ENCODE measurements at places on chromosomes 13 and 19.

- DNase-seq, result no peak
Measured at GRCh38 chr13:94799299-94799698, 87.0 kb upstream of the SOX21 start.

DNA sequence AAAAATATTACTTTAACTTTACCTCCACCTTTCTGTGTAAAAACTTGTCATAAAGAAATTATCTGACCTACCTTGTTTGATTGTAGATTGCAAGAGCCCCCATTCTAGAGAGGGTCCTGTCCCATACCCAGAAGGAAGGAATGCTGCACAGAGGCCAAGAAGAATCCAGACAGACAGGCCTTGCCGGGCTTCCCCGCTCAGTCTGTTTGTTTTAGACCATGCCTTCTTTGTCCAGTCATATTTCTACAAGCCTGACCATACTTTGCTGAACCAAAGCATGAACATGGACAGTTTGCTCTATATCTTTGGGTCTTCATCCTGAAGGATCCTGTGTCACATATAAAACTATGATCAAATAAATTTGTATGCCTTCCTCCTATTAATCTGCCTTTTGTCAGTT is 95.8 kb upstream of the MYCBP2 start:
- DNase-seq, result no peak

DNA sequence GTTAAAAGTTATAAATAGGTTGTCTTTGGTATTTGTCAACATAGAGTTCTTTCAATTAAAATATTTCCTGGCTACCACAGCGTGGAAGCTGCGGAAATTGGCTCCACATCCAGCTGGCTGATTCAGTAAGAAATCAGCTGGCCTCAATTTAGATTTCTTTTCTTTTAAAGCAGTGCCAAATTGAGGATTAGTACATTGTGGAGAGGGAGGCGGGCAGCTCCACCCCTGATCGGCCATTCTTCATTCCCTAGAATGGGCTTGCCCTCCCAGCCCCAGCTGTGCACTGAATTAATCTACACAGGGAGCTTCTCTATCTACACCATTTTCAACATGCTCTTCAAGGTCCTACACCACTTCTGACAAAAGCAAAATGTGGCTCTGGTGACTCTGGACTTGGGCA is 624.8 kb downstream of the DACH1 start:
- no peak for DNase-seq

DNA sequence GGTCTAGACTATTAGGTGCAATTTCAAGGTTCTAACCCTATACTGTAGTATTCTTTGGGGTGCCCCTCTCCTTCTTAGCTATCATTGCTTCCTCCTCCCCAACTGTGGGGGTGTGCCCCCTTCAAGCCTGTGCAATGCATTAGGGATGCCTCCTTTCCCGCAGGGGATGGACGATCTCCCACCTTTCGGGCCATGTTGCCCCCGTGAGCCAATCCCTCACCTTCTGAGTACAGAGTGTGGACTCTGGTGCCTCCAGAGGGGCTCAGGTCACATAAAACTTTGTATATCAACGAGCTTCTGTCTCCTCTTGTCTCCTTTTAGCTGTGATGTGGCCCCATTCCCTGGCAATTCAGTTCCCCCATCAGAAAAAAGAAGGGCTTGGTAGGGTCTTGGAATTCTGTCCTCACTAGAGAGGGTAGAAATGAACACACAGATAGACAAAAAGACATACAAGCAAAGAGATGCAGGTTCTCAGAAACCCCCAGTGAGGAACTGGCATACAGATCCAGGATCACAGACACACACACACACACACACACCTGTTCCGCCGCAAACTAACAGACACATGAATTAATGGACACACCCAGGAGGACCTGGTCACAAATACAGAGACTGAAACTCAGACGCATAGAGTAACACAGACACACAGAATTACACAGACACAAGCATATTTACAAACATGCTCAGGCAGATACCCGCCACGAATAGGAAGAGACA is 2.5 kb upstream of the HNRNPUL1 start:
- no peak for DNase-seq

- peak; percentile 86 for DNase-seq
Measured at GRCh38 chr19:3721131-3721886, 13.1 kb downstream of the TJP3 start.

GRCh38 chr13:44920013-44920412 is 69.3 kb downstream of the NUFIP1 start:
- DNase-seq, result no peak

GRCh38 chr19:10352764-10353671 is 13.6 kb upstream of the ICAM3 start:
- DNase-seq, result no peak

Measured in stimulated activated CD4-positive, alpha-beta T cell treated with anti-CD3 and anti-CD28 coated beads, Interleukin-15, amount 100 ng/mL, for 48 hours (primary cell).